ENCODE measurements at places on chromosomes 6 and 20. TPM values are rescaled to one million over a fixed set of nuclear protein-coding genes. Genes with fewer than 3 reads are reported as not detected.

DNA sequence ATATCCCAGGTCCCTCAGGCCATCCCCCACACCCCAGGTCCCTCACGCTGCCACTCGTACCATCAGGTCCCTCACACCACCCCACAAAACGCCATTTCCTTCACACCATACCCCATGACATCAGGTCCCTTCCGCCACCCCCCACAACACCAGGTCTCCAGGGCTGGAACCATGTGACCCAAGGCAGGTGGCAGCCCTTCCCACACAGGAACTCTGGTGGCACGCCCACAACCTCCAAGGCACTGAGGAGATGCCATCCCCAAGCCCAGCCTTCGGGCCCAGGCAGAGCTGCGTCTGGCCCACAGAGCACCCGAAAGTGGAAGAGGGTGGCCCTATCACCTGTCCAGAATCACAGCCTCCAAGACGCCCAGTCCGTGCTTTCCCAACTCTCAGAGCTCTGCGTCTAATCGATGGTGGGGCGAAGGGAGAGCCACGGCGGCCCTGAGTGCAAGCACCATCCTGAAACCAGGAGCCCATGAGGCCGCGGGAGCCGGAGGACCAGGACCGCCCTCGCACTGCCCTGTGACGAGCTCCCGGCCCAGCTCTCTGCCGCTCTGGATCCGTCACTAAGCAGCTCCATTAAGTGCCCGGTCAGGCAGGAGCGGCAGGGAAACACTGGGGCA lies 12.7 kb downstream of the TAF4 start:
- DNase-seq: peak; percentile 88

- no peak for DNase-seq
Observed at GRCh38 chr20:63080411-63080810, 73.6 kb upstream of the BHLHE23 start.

DNA sequence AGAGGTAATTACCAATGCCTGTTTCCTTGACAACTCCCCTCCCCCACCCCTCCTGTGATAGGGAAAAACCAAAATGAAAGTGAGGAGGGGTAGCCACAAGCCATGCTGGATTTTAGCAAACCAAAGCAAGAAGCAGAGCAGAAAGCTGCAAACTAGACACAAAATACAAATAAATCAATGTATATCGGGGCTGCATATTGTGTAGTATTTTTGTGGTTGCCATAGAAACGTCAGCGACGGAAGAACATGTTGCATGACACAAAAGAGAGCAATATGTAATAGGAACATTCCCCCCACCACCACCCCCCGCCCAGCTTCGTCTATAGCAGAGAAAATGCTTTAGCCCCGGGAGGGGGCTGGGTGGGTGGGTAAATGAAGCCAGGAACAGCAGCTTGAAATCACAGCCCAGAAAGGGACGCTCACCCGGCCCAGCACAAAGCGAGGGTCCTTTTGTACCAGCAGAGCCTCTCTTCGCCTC lies 548 bp downstream of the AGPAT4 start:
- DNase-seq: no peak

GRCh38 chr6:73484438-73484837 lies 22.9 kb downstream of the MTO1 start:
- DNase-seq: no peak

DNA sequence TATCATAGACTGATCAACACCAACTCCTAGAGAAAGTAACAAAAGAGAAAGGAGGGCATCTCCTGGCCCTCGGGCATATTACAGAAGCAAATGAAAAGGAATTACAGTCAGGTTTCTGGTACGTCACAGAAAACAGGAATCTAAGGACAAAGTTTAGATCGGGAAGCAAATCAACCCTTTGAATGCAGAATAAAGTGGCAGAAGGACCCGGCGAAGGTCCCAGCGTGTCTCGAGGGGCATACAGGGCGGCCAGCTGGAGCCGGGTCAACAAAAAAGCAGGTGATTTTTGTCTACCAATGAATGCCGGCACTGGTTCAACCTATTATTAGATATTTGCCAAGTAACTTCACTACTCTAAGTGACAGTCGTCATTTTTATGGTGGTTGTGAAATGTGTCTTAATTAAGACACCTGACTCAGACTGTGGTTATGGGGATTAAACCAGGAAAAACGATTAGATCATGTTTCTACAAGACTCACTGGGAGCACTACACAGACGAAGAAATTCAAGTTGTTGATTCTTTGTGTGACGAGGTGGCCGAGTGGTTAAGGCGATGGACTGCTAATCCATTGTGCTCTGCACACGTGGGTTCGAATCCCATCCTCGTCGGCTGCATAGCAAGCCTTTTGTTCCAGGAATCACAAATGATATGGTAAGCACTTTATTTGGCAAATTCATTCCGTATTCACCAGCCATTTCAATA lies 12.4 kb upstream of the ZSCAN9 start:
- no peak for DNase-seq

DNA sequence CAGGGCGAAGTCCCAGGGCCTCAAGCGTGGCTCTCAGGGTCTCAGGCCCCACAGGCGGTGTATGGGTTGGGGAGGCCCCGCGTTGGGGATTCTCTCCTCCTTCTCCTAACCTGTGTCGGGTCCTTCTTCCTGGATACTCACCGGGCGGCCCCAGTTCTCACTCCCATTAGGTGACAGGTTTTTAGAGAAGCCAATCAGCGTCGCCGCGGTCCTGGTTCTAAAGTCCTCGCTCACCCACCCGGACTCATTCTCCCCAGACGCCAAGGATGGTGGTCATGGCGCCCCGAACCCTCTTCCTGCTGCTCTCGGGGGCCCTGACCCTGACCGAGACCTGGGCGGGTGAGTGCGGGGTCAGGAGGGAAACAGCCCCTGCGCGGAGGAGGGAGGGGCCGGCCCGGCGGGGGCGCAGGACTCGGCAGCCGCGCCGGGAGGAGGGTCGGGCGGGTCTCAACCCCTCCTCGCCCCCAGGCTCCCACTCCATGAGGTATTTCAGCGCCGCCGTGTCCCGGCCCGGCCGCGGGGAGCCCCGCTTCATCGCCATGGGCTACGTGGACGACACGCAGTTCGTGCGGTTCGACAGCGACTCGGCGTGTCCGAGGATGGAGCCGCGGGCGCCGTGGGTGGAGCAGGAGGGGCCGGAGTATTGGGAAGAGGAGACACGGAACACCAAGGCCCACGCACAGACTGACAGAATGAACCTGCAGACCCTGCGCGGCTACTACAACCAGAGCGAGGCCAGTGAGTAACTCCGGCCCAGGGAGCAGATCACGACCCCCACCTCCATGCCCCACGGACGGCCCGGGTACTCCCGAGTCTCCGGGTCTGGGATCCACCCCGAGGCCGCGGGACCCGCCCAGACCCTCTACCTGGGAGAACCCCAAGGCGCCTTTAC lies at the start of gene HLA-G:
HLA-G (plus strand) TSS at position 247 of the 892 bp plus-strand sequence; CDS start at position 267, 20 bp downstream.
- no peak for DNase-seq

DNA sequence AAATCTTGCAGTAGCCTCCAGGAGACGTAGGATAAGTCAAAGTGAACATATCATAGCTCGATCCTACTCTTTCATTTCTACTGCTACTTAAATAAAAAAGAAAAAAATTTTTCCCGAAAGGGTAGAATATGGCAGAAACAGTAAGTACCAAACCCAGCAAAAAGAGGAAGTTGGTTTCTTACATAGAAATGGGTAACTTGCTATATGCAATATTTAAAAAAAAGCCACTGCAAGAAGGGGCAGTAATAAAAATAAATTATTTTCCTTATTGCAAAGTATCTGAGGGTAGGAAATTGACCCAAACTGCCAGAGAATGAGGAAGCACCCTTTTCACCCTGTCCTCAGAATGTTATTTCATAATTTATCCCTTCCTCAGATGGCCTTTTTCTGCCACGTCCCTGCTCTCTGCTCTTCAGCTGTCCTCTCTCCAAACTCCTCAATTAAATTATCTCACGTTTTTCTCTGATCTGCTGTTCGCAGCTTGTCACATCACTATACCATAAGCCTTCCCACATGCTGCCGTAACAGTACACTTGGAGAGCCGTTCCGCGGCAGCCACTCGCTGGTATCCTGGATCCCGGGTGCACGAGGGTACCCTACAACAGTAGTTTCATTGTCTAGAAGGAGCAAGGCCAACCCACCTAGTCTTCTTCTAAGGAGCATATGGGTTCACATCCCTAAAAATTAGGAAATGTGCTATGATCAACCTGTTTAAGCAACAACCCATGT lies 149.6 kb downstream of the BACH2 start:
- no peak for DNase-seq

- no peak for DNase-seq
Observed at GRCh38 chr6:169701311-169701953, 397 bp downstream of the WDR27 start.

DNA sequence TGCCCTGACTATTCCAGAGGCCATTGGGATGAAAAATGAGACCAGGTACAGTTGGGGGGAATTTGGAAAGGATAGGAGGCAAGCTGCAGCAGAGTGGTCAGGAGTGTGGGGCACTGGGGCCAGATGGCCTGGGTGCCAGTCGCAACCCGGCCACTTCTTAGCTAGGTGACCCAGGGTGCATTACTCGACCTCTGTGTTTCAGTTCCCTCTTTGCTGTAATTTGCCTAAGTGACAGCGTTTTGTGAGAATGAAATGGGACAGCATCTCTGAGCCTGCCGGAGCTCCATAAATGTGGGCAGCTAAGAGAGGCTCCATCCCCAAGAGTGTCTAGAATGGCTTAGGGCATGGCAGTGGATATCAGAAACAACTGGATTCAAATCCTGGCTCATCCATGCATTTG lies 13.9 kb downstream of the LRFN2 start:
- no peak for DNase-seq

ASCC3 gene
- total RNA-seq: 27.4 TPM

DDO gene
- 3.2 TPM for total RNA-seq

Data from mesenteric fat pad (tissue), 1 donor.